Stimulated activated CD8-positive, alpha-beta memory T cell treated with anti-CD3 and anti-CD28 coated beads, Interleukin-15, amount 100 ng/mL, for 1 hour (primary cell): ENCODE measurements at places on chromosomes 12 and 14.

GRCh38 chr12:69645031-69645430 lies 34.3 kb upstream of the LRRC10 start:
- DNase-seq: no peak

GRCh38 chr12:66199141-66199540 lies 10.1 kb downstream of the IRAK3 start:
- DNase-seq: no peak

DNA sequence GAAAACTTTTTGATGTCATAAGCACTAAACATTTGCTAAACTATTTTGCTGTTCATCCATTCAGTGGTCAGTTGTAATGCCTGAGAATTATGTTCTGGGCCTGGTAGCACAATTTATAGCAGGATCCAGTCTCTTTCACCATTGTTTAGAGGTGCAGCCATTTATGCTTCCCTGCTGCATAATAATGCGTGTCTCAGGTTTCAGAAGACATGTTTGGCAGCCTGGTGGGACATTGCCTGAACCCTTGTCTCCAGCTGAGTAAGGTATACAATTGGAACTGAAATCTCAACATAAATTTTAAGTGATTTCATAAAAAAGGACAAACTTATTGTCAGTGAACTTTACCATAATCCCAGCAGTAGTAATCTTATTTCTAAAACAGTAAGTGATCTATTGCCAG lies 94.8 kb downstream of the POLR3B start:
- no peak for DNase-seq

DNA sequence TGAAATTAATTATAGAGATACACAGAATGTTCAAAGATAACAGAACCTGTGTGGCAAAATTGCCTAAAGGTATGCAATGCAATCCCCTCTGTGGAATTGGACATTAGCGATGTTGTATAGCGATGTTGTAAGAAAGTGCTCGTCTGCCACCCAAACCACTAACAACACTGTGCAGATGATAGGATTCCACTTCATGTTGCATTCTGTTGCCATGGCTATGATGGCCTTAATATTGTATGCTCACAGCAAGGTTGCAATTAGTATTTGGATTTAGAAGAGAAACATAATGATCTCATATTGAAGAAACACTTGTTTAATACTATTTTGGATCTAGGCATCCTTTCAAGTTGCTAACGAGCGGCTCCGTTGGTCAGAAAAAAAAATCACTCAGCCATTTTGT lies 260.3 kb downstream of the BCAT1 start:
- no peak for DNase-seq

DNA sequence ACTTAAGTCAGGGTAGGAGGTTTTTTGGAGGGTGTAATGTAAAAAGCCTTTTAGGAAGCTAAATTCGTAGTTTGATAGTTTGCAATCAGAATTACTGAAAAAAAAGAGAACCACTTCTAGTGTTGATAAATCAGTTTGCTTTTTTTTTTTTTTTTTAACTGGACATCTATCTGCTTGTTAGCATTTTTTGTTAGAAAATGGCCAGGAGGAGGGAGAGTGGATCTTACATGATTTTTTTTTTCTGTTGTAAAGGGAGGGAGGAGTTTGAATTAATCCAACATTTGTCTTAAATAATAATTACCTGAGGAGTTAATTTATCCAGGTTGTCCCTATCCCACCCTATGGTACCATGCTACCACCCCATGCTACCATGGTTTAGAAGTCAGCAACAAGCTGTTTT lies 1.2 kb downstream of the FBXO34 start:
- no peak for DNase-seq

- DNase-seq: no peak
Observed at GRCh38 chr14:73176685-73177084, 40.4 kb downstream of the PSEN1 start.

- no peak for DNase-seq
Observed at GRCh38 chr14:104138098-104138717, at the start of gene KIF26A. Gene KIF26A, plus strand, starts transcription at chr14:104138587. Its CDS starts 136 bp downstream, at chr14:104138723.

- no peak for DNase-seq
Observed at GRCh38 chr12:57838594-57839302, 7.8 kb downstream of the CTDSP2 start.

- DNase-seq: no peak
Observed at GRCh38 chr12:27436029-27436428, 10.5 kb upstream of the SMCO2 start.

- DNase-seq: no peak
Observed at GRCh38 chr12:5434647-5435560, 3.0 kb downstream of the NTF3 start.

GRCh38 chr12:55258303-55258702 lies 13.9 kb downstream of the OR6C74 start:
- no peak for DNase-seq
